Fibroblast of lung (primary cell): ENCODE measurements at places on chromosomes 1 and 21. TPM values are rescaled to one million over a fixed set of nuclear protein-coding genes. Genes with fewer than 3 reads are reported as not detected.

DNA sequence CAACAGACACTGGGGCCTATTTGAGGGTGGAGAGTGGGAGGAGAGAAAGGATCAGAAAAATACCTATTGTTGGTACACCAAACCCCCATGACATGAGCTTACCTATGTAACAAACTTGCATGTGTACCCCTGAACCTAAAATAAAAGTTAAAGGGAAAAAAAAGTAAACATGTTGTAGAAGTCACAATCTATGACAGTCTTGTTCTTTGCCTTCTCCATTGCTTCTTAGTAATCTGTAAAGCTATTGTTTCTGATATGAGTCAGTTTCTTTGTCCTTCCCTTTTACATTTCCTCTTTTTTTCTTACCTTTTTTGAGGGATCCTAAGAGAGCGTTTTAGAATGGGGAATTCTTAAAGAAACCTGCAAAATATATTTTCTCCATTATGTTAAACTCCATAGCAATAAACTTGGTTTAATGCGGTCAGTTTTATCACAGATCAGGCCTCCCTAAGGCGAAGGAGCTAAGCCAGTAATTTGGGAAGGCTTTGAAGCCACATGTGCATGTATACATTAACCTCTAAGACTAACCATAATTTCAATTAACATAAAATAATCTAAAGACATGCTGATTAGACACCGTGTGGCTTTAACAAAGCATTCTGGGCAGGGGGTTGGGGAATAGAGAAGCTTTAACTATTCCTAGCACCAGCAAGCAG lies 77.8 kb upstream of the C1orf105 start:
- DNase-seq: no peak

DNA sequence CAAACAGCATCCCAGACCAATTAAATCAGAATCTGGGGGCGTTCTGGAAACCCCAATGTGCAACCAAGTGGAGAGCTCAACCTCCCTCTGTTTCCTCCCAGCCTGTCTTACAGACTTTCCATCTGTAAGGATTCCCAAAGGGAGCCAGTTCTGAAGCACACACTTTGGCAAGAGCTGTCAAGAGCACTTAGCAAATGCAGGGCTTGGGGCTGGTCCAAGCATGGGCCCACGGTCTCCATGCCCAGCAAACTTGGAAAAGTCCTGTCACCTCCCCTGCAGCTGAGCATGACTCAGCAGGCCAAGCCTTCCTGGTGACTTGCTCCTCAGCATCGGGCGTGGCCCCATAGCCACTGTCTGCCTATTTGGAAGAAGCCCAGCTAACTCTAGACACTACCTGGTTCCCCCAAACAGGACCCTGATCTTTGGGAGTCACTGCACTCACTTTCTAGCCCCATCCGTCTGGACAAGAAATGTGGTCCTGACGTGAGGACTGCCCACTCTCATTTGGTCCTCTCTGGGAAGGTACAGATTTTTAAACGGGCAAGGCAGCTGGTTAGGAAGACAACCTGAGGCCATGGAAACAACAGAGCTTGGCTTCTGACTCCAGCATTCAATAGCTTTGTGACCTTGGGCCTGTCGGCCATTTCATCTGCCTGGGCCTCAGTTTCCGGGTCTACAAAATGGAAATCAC lies 16.9 kb downstream of the SLC2A1 start:
- DNase-seq: peak; percentile 71

- DNase-seq: peak; percentile 92
Measured at GRCh38 chr1:9766759-9767442, 56.9 kb downstream of the CLSTN1 start.

DNA sequence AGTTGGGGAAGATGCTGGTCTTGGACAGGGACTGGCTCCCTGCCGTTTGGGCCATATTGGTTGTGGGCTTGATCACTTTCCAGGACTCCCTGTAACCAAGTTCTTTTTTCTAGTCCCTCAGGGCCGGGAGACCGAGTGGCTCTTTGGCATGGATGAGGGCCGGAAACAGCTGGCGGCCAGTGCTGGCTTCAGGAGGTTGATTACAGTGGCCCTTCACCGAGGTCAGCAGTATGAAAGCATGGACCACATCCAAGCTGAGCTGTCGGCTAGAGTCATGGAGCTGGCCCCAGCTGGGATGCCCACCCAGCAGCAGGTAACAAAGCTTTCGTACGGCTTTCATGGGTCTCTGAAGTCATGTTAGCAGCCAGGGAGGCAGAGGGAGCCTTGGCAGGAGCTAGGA lies 4.3 kb downstream of the METTL13 start:
- DNase-seq: no peak

- peak; percentile 98 for DNase-seq
Measured at GRCh38 chr1:158999316-159000069, 10.2 kb upstream of the IFI16 start.

- DNase-seq: no peak
Measured at GRCh38 chr1:63784489-63785390, 10.9 kb downstream of the ROR1 start.

DNA sequence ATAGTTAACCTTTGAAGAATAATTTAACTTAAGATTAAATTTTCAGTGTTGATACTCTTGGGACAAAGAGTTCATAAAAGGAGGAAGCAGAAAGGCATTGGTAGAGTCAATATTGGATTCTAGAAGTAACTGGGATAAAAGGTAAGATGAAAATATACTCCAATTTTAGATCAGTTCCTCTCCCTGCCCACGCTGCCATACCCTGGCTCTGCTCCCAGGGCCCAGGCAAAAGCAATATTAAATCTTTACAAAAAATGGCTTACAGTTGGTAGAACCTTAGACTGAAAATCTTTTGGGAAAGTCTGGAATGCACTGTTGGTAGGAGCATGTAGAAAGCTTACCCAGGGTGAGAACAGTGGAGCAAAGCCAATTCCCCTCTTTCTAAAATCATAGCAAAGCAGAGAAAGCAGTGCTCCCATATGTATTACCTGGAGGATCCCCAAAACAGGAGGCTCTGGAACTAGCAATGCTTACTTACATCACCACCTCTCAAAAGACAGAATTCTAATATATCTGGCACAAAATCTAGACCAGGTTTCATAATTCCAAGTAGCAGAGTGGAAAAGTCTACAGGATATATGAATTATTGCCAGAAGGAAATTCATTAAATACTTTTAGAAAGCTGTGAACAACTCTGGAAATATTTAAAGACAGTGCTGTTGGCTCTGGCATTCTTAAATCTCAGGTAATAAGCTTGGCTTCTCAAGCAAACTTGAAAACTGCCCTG lies 24.5 kb downstream of the KIAA0319L start:
- DNase-seq: peak; percentile 49

Gene TCHH
- not detected in 2 replicates for polyA plus RNA-seq

Gene UBL4B
- not detected in 2 replicates for polyA plus RNA-seq

Gene KRTAP19-1
- not detected in 2 replicates for polyA plus RNA-seq
